ENCODE measurements at places on chromosomes 1 and 21. TPM values are rescaled to one million over a fixed set of nuclear protein-coding genes. Genes with fewer than 3 reads are reported as not detected.

DNA sequence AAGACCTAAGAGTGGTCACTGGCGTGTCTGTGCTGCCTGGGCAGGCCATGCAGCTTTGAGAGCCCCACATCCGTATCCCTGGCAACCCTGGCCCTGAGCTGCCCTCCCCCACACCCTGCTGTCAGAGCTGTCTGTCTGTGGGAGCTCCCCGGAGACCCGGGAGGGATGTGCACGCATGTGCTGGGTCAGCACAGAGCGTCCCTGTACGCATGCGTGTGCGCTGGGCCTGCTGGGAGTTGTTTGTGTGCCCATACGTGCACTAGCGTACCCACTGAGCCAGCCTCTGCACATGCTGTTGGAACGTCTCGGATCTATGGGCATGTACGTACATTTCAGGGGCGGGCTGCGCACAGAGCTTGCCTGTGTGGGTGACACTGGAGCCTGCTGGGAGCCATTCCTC is 89.3 kb downstream of the EPHB2 start:
- DNase-seq = no peak

Gene FPGT
- total RNA-seq = 23.6 TPM

Gene SRGAP2B
- total RNA-seq = 69.2 TPM

- DNase-seq = no peak
These were observed 277.5 kb upstream of the C1orf174 start for GRCh38 chr1:4177425-4178150.

Gene SPRR1A
- total RNA-seq = not detected

Gene MAP1LC3C
- total RNA-seq = not detected

DNA sequence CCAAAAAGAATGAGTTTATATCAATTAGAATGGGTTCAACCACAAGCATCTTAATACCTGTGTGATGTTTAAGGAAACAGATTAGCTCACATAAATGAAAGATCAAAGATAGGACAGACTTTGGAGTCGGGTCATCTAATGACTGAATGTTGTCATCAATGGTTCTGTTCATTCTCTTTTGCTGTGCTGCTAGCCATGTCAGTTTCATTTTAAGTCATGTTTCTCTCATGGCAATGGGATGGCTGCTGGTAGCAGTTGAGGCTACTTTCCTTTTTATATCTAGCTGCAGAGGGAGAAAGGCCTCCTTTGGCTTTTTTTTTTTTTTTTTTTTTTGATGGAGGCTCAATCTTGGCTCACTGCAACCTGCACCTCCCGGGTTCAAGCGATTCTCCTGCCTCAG is 86.9 kb upstream of the SPAG17 start:
- DNase-seq = no peak

Gene ASTN1
- under 0.01 TPM for total RNA-seq

Gene OVAAL
- not detected for total RNA-seq

Gene ZNF672
- 6.6 TPM for total RNA-seq

Gene GREM2
- 5.0 TPM for total RNA-seq

Gene LRRC53
- not detected for total RNA-seq

DNA sequence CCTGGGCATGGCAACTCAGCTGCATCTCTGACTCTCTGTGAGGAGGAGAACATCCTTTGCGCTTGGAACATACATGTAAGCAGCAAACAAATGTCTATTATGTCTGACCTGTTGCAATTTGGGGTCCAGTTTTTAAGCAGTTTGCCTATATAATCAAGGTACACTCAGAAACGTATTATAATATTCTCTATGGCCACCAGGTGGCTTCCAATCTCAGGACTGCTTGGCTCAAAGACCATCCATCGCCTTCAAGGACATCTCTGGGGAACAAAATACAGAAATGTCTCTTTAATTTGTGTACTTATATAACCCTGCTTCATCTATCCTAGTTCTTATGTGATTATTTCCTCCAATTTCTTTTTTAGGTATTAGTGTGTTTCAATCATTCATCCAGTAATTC is 227.2 kb downstream of the OLFM3 start:
- DNase-seq = peak; percentile 0

DNA sequence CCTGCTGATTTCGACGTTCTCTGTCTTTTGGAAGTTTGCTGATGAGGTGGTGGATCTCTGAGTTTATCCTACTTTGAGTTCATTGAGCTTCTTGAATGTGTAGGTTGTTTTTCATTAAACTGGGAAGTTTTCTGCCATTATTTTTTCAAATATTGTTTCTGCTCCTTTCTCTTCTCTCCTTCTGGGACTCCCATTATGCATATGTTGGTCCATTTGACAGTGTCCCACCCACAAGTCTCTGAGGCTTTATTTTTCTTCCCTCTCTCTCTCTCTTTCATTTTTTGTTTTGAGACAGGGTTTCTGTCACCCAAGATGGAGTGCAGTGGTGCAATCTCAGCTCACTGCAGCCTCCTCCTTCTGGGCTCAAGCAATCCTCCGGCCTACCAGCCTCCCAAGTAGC is 11.7 kb downstream of the TNFRSF18 start:
- peak; percentile 8 for DNase-seq

GRCh38 chr1:114235281-114235680 is 81.6 kb upstream of the SYT6 start:
- DNase-seq = no peak

GRCh38 chr1:206713070-206713469 is 28.4 kb downstream of the MAPKAPK2 start:
- DNase-seq = no peak

- no peak for DNase-seq
These were observed 32.7 kb downstream of the S100A10 start for GRCh38 chr1:151960780-151961513.

DNA sequence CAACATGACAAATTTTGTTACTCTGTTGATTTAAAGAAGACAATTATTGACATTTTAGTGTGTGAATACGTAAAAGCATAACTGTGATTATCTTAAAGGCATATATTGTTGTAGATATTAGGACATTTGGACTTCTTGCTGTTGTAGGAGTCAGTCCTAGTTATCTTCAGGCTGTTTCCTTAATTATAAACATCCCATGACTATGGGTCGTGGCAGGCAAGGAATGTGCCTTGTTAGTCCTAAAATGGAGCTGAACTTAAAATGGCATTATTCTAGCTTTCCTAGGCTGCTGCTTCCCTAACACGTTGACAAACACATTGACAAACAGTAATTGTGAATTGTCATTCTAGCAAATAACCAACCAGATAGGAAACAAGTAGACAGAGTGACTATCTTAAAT is 4.4 kb upstream of the MPZL1 start:
- peak; percentile 64 for DNase-seq

Gene GNG12
- total RNA-seq = 132 TPM

DNA sequence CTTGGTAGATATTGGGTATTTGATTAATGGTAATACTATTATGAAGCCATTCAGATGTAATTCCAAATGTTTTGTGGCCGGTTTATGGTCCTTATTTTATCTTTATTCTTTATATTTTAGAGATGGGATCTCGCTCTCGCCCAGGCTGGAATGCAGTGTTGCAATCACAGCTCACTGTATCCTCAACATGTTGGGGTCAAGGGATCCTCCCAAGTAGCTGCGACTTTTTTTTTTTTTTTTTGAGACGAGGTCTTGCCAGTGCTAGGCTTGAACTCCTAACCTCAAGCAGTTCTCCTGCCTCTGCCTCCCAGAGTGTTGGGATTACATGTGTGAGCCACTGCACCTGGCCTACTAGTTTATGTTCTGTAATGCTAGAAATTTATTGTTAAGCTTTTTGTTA is 4.7 kb downstream of the DDI2 start:
- DNase-seq = no peak

Gene GPN2
- total RNA-seq = 10.6 TPM

DNA sequence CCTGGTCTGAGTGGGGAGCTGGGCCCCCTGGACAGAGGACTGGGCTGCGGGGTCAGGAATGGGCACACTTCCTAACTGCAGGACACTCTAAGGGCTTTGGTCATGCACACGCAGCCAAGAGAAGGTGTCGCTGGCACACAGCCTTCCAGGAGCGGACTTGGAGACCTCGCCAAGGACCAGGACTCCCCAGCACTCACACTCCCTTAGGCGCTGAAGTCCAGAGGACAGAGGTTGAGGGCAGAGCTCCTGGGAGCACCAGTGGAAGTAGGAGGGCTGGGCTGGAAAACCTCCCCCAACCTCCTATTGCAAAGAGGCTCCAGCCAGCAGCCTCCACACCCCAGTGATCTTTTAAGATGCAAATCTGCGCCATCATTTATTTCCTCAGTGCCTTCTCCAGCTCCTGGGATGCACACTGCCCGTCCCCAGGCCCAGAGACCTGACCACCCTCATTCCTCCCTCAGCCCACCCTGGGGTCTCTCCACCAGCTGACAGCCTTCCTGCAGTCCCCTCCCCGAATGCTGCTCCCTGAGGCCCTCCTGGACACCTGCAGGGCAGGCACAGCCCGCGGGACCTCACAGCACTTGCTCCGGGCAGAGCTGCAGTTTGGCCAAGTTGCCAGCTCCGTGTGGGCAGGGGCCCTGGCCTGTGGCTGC is 3.0 kb downstream of the TSPEAR start:
- no peak for DNase-seq

- DNase-seq = peak; percentile 44
These were observed 53.1 kb upstream of the HMCN1 start for GRCh38 chr1:185681034-185681633.

DNA sequence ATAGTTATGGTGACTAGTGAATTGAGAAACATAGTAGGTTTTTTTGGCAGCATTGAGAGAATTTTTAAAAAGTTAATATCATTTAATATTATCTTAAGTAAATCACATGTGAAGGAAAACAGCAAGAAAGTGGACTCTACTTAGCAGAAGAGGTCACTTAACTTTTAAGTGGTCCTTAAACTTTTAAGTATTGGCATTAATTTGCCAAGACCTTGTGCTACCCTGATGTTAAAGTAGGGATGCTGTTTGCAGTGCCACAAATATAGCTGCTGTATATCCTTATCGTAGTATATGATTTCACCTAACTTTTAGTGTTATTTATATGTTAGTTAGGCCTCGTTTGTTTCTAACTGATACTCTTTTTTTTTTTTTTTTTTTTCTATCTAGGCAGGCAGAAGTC is 40.2 kb downstream of the SMG7 start:
- DNase-seq = no peak

DNA sequence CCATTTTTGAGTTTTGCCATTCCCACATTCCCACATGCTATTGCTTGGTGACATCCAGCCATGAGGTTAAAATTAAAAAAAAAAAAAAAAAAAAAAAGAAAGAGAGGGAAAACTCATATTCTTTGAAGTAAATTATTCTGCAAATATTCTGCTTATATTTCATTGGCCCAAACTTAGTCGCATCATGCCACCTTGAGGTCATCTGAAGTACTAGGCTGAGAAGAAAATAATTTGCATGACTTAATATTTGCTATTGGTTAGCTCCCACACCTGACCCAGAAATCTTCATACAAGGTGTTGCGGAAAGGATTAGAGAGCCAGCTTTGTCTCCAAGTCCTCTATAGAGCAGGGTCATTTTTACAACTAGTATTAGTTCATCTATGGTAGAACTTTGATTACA is 2206.0 kb downstream of the MRPL39 start:
- no peak for DNase-seq

DNA sequence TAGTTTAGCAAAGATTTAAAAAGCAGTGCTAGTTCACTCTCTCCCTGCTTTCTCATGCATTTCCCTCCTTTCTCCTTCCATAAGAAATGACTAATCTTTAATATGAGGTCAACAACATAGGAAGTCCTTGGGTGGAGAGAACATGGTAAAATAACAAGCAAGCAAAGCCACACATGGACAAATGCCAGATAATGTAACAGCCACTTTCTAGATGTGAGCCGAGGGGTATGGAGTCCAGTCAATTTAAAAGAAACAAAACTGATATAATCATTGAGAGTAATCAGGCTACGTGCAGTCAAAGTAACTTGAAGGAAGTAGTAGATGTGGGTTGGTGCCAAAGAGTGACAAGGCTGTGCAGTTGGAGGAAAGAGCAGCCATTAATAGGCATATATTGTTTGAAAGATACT is 69.6 kb downstream of the DUSP10 start:
- peak; percentile 86 for DNase-seq

Gene SYT6
- total RNA-seq = not detected

- no peak for DNase-seq
These were observed 76.6 kb downstream of the RAB3GAP2 start for GRCh38 chr1:220195701-220196100.

DNA sequence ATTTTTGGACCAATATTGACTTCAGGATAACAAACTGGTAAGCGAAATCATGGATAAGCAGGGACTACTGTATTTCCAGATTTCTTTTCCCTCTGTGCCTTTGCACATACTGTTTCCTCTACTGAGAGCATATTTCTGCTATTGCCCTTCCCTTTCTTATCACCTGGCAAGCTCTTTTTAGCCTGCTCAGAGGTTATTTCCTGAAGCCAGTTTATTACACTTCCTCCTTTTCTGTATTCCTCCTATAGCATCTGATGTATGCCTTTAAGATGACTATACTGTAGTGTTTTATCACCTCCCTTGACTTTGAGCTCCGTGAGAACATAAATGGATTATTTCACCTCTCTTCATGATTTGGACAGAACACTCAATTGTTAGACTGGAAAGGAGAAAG is 49.0 kb downstream of the MAGI3 start:
- no peak for DNase-seq

DNA sequence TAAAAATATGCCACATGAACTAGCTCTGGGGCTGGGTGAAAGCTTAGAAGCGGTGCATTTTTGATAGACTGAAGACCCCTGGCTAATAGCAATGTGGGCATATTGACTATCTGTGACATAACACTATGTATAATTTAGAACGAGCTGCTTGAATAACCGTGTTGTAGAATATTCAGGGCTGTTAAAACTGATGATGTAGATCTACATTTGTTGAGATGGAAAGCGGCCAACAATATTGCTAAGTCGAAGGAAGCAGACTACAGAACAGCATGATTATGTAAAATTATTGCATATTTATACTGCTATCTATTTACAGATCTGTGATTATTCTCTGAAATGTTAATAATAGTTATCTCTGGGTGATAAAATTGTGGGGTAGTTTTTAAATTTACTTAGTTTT is 41.1 kb upstream of the BCL10 start:
- DNase-seq = no peak

DNA sequence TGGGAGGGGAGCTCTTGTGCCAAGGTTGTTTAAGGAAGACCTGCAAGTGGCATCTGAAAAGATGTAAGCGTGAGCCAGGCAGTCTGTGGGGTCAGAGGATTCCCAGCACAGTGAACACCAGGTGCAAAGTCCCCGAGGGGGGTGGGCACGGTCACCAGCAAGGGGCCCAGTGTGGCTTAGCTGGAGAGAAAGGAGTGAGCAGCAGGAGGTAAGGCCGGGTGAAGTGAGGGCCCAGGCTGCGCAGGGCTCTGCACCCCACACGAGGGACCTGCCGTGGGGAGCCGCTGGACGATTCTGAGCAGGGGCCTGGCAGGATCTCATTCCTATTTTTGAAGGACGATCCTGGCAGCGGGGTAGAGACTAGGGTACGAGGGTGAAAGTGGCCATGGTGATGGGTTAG is 4.1 kb downstream of the DDOST start:
- no peak for DNase-seq

- no peak for DNase-seq
These were observed 12.3 kb downstream of the ERRFI1 start for GRCh38 chr1:8013800-8014199.

GRCh38 chr1:86948212-86948611 is 33.8 kb downstream of the HS2ST1 start:
- DNase-seq = peak; percentile 45

GRCh38 chr1:243487649-243488227 is 231.9 kb downstream of the SDCCAG8 start:
- DNase-seq = no peak

Gene NASP
- 85.0 TPM for total RNA-seq

GRCh38 chr1:165841582-165842017 is 14.2 kb downstream of the UCK2 start:
- DNase-seq = peak; percentile 75

Gene TMEM79
- 0.54 TPM for total RNA-seq

Gene SPRR2E
- total RNA-seq = not detected

GRCh38 chr1:67741736-67742135 is 56.7 kb downstream of the GADD45A start:
- DNase-seq = no peak

- DNase-seq = no peak
These were observed 490 bp upstream of the FAM110D start for GRCh38 chr1:26158271-26158907.
